Cortex of kidney (tissue), 1 donor: ENCODE measurements at places on chromosomes 7 and 10.

DNA sequence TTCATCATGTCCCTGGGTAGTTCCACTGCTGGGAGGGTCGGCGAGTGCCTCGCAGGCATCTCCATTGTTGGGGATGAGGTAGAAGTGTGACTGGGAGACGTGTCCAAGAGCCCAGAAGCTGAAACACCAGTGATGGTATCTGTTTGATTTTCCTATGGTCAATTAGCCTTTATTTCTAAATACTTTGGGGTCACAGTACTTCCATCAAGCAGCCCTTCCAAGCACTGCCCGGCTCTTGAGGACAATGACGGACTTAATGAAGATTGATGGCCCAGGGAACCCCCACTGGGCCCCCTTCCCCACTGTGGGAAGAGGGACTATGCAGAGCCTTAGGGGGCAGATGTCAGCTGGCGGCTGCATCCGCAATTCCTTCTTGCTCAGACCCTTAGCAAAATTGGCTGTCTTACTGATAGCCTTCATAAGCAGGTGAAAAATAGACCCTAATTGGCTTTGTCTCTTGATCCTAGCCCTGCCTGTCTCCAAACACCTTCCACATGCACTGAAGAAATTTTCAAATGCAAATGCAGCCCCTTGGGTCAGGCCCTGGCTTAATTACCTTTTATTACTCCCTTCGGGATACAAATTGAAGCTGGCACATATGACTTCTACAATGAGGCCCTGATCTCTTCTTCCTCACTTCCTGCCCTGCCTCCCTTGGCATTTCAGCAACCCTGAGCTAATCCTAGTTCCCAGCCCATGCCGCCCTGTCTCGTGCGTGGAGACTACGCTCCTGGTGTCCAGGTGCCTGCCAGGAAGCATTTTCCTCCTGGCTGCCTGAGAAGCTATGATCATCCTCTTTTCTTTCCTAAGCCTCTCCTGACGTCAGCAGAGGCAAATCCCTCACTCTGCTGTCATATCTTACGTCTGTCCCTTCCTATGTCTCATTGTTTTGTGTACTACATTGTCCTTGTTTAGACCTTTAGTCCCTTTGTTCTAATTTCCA lies 124.5 kb upstream of the GDF10 start:
- DNase-seq, result no peak

GRCh38 chr10:92923416-92923815 lies 75.1 kb downstream of the EXOC6 start:
- no peak for DNase-seq

DNA sequence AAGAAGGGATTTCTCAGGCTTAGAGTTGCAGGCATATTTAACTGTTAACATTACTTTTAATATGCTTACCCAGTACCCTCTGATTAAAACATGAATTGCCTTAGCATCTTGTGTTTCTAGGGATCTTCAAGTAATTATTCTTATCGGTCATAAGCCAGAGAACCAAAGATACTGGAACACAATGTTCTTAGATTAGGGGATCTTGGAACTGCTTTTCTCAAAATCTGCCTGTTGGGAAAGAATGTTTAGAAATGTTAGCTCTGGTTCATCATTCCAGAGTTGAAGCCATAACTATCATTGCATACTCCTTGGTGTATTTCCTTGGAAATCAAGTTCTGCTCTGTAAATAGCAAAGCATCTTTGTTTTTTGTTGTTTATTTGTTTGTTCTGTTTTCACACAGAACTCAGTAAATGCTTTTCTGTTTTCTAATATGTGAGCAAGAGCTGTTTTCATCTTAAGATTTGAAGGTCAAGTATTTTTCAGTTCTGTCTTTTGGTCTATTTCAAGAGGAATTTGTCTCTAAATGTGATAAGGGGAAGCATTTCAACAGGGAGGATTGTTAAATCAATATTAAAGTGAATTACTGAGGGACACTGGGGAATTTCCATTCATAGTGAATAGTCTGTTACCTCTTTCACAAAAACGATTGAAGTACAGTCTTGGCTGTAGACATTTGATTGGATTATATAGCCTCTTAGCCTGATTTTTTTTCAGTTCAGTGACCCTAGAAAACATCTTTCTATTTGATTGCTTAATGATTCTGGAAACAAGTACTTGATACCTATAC lies 103.2 kb upstream of the CYP26C1 start:
- no peak for DNase-seq

- DNase-seq, result no peak
Observed at GRCh38 chr10:12321641-12322040, 27.7 kb upstream of the CAMK1D start.

- DNase-seq, result no peak
Observed at GRCh38 chr10:22016046-22016705, 12.6 kb upstream of the DNAJC1 start.

GRCh38 chr7:44755698-44756627 lies 7.3 kb downstream of the ZMIZ2 start:
- no peak for DNase-seq

DNA sequence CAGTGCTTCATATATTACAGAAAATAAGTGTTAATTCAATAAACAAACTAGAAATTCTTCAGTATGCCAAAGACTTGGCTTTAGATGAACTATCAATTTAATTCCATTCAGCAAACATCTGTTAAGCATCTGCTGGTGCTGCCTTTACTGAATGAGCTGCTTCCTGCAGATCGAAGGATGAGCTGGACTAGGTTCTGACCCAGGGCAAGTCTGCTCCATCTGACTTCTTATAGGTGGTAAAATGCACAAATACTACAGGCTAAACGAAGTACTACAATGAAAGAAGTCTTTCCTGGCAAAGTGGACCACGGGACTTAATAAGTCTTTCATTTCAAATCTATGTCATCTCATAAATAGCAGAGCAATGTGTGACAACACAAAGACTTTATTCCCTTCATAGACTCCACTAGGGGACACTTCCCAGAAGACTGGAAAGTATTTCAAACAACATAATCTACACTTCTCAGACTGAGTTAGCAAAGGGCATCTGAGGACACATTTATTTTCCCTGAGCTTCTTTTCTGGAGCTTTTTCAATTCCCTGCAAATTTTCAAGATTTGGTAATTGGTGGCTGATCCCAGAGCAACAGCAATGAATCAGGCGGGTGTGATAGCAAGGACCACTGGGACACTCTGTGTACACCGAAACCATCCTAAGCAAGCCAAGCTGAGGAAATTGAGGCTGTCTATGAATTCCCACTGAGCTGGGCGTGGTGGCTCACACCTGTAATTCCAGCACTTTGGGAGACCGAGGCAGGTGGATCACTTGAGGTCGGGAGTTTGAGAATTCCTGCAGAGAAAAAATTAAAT lies 108.9 kb upstream of the FRMD4A start:
- DNase-seq, result no peak

DNA sequence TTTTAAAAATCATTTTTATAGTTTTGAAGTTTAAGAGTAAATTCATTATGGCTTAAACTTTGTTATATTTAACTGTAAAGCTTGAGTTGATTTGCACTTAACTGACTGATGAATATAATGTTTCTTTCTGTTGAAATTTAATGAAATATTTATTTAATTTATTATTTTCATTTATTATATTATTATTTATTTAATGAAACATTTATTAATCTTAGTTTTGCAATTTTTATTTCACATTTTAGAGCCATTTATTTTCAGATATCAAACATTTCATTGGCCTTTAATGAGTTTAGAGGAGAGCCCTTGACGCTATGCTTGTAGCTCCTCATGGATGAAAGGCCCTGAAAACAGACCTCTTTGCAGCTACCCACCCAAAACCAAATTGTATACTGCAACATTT lies 570.0 kb downstream of the LRMDA start:
- no peak for DNase-seq

- no peak for DNase-seq
Observed at GRCh38 chr7:97014145-97014750, 8.9 kb downstream of the DLX6 start.

DNA sequence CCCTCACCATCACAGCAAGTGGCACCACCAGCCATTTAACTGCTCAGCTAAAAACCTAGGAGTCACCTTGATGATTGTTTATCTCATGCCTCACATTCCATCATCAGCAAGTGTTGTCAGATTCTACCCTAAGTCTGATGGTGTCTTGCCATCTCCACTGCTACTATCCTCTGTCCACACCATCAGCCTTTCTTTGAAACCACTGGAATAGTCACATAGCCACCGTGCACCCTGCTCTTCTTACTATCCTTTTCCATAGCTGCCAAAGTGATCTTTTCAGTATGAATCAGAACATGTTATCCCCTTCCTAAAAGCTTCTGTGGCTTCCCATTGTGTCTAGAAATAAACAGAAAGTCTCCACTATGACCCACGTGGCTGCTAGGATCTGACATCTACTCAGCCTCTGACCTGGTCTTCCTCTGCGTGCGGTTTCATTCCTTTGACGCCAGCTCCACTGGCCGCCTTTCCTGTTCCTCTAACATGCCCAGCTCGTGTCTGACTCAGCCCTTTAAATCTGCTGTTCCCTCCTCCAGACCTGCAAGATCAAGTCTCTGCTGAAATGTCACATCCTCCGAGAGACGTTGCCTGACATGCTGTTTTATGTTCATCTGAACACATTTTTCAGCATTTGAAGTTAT lies 16.5 kb upstream of the CHN2 start:
- DNase-seq, result no peak

GRCh38 chr10:23975431-23975830 lies 233.5 kb upstream of the KIAA1217 start:
- DNase-seq, result no peak

GRCh38 chr7:138962561-138963270 lies 18.5 kb downstream of the KIAA1549 start:
- DNase-seq, result no peak

GRCh38 chr10:13709931-13710650 lies 123.3 kb downstream of the PRPF18 start:
- DNase-seq, result no peak

DNA sequence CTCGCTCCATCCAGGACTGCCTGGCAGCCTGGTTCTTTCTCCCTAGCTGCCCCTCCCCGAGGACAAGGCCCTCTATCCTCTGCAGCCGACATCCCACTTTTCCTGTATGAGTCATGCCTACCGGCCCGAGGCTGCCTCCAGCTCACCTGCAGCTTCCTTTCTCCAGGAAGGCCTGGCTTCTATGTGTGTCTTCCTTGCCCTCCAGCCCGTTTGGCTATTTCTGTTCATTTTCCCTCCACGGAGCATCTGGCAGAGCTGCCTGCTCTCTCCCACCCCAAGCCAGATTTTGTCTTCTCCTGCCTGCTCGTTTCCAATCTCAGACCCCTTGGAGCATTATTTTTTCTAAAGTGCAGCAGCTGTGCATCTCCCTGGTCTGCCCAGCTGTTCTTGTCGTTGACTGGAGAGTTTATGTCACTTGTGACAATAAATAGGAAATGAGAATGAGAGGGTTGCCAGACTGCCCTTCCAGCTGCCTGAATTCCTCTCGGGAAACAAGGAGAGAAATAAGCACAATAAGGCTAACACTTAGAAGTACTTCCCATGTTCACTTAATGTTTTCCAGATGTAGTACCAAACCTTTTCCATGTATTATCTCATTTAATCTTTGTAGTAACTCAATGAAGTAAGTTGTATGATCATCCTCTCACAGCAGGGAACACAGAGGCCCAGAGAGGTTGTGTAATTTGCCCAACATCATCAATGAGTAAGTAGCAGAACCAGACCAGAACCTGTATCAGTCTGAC lies 19.7 kb downstream of the UBTD1 start:
- no peak for DNase-seq

GRCh38 chr7:144437370-144438191 lies 34.1 kb upstream of the NOBOX start:
- no peak for DNase-seq

GRCh38 chr7:141674171-141674671 lies 27.7 kb downstream of the DENND11 start:
- no peak for DNase-seq

DNA sequence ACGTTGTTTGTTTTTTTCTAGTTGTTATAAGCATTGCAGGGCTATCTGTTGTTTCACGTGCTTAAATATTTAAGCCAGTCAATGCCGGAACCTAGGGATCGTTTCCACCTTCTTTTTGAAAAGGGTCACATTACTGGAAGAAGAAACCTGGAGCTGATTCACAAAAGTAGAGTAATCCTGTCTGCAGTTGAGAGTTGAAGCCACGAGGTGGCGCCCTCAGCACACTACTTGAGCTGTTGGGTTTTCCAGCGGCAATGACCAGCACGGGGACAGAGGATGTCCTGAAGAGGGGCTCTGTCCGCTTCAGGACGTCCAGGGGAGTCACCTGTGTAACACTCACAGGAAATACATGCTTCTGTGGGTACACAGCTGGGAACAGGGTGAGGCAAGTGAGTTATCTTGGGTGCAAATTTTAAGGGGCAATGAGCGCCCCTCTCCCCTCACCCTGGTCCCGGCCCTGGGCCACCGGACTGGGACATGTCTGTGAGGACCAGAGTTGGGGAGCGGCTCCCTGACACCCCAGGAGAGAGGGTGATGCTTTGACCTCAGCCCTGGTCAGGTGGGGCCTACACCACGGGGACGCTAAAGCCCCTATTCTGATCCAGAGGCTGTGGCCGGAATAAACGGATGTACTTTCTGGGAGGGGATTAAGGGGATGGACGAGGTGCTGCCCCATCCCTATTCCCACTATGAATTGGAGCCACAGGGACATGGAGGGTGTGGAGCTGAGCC lies 26.3 kb upstream of the WDFY4 start:
- no peak for DNase-seq

DNA sequence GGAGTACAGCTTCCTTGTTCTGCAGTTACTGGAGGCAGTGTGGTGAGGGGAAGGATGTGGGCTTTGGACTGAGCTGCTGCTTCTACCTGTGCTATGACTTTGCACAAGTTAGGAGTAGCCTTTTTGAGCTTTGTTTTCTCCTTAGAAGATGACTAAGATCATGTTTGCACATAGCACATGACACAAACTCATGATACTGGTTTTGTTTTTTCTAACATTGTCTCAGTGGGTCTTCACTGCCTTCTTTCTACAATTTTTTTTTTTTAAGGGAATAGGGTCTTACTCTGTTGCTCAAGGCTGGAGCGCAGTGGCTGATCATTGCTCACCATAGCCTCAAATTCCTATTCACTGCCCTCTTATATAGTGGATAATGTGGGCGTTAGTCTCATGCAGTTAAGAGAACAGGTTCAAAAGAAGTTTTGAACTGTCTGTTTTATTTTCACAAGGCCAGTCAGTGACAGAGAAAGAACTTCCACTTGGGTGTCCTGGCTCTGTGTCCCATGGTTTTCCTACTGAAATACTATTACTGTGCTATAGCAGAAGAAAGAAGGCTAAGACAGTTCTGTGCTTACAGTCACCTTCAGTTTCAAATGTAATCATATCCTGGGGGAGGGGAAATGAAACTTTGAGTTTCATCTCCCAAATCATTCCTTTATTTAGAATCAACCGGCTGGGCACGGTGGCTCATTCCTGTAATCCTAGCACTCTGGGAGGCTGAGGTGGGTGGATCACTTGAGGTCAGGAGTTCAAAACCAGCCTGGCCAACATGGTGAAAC lies 72.0 kb downstream of the KAT6B start:
- DNase-seq, result no peak

GRCh38 chr10:26689399-26689798 lies 8.1 kb upstream of the PDSS1 start:
- DNase-seq, result no peak

- DNase-seq, result no peak
Observed at GRCh38 chr10:131933696-131934086, 32.9 kb downstream of the PPP2R2D start.

DNA sequence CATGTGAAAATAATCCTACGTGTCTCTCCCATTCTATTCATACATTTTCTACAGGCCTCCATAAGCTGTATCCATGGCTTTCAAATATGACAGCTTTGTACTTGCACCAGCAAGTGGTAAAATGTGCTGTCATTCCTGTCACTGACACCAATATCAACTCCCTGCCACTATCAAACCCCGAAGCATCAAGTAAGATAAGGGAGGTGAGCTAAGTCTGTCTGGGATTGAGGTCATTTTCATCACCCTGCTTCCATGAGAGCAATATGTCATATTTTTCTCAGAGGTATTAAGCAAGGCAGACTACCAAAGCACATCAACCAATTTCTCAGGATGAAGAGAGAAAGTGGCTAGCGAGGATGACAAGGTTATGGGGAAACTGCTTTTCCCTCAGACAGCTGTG lies 11.1 kb downstream of the GPR22 start:
- no peak for DNase-seq
